ENCODE measurements at places on chromosomes 1 and 21.

GRCh38 chr1:91243171-91243570 is 161.5 kb downstream of the HFM1 start:
- no peak for DNase-seq

GRCh38 chr21:24375201-24375600 is 1232.1 kb downstream of the MRPL39 start:
- no peak for DNase-seq

DNA sequence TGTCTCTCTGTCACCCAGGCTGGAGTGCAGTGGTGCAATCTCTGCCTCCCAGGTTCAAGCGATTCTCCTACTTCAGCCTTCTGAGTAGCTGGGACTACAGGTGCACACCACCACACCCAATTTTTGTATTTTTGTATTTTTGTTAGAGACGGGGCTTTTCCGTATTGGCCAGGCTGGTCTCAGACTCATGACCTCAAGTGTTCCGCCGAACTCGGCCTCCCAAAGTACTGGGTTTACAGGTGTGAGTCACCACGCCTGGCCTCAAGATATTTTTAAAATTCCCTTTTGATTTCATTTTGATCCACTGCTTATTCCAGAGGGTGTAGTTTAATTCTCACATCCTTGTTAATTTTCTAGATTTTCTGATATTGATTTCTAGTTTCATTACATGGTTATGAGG is 3.8 kb downstream of the IFI44L start:
- DNase-seq = no peak

GRCh38 chr1:10957133-10957532 is 55.3 kb upstream of the TARDBP start:
- DNase-seq = no peak

DNA sequence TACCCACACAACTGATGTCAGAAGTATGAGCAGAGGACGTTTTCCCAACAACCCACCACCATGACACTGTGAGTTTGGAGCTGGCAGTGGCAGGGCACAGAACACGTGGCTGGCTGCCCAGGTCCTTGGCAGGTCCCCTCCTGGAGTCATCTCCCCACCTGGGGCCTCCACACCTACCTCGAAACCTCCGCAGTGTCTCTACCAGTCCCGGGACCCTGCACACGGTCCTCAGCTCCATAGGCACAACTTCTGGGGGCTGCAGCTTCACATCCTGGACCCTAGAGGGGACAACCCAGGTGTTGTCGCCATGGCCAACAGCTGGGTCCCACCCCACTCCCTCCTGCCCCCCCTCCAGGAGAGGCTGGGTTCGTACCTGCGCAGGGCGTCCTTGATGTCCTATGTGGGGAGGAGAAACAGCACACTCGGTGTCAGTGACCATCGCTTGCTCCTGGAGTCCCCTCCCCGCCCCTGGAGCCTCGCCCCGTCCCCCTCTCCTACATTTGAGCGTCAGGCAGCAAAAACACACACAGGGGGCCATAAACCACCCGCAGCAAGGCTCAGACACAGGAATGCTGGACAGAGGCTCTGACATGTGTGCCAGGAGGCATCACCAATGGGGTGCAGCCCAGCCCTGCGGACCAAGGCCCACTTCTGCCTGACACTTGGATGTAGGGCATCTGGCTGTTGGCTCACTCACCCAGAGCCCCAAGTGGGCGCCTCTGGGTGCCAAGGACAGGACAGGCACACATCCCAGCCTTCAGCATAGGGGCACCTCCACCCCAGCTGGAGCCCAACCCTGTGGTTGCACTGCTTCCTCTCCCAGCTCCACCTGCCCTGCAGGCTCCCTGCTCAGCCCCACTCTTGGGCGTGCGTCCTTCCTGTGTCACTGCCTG is 9.6 kb downstream of the TRIM11 start:
- no peak for DNase-seq

- no peak for DNase-seq
Measured at GRCh38 chr1:102875756-102876155, 232.6 kb downstream of the COL11A1 start.

DNA sequence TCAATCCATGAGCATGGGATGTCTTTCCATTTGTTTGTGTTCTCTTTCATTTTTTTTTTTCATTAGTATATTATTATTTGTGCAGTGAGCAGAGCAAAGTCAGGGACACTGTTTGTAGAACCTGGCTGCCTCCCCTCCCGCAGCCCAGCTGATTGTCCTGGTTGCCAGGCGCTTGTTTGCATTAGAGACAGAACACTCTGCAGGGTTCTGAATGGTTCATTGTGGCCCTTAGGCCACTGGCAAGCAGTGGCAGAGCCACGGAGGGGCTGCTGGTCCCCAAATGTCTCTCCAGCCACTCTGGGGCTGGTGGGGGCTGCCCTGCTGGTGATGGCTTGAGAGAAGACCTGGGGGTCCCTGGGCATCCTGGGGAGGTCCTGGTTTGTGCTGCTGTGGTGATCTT is 29.0 kb downstream of the ETS2 start:
- no peak for DNase-seq

DNA sequence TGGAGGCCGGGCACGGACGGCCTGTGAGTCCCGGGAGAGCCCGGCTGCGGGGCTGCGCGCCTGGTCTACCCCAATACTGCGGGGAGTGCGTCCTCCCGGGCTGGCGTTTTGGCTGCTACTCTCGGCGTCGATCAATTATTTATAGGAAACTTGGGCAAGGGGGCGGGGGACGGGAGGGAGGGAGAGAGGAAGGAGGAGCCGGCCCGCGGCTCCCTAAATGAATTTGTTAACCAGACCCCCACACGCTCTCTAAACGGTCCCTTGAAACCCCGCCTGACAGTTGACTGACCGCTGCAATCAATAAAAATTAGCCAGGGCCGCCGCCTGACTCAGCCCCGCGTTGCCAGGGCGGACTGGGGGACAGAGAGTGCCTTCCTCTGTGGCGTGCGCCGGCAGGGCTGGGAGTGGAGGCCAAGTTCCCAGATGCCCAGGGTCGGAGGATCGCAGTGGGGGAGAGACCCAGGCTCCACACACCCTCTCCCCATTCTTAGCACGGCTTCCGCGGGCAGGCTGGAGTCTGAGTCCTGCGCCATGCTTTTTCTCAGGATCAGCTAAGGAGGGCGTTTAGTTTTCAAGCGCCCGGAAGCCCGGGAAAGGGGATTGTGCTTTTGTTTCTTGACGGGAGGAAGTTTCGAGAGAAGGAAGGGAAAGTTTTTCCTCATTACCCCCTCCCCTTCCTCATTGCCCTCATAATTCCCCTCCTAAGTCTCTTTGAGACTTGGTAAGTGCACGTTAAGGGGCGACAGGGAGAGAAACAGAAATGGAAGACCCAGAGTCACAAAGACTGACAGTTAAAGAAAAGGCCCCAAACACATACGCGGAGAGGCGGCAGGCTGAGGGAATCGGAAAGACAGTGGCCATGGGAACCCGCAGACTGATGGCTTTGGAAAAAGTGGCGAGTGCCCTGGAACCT is 6.2 kb downstream of the PAX7 start:
- no peak for DNase-seq

GRCh38 chr1:10304295-10304694 is 93.9 kb downstream of the KIF1B start:
- DNase-seq = no peak

DNA sequence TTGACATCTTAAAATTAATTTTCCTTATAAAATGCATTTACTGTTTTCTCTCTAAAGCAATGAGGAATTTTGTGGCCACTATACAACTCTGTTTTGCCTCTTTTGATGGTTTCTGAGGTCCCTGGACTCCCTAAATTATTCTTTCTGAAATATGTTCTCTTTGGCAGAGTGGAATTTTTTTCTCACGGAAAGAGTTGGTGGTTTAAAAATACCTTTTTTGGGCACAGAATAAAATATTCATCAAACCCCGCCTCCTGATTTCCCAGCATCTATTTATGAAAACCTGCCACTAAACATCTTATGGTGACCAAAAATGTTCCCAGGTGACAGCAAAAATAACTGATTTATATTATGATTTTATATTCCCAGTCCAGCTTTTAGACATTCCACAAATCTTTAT is 165.3 kb upstream of the SYT6 start:
- no peak for DNase-seq

- no peak for DNase-seq
Measured at GRCh38 chr1:66834926-66835325, 33.9 kb upstream of the INSL5 start.

- no peak for DNase-seq
Measured at GRCh38 chr1:68919075-68919474, 422.2 kb upstream of the DEPDC1 start.

GRCh38 chr1:63693944-63694571 is 79.8 kb upstream of the ROR1 start:
- no peak for DNase-seq

DNA sequence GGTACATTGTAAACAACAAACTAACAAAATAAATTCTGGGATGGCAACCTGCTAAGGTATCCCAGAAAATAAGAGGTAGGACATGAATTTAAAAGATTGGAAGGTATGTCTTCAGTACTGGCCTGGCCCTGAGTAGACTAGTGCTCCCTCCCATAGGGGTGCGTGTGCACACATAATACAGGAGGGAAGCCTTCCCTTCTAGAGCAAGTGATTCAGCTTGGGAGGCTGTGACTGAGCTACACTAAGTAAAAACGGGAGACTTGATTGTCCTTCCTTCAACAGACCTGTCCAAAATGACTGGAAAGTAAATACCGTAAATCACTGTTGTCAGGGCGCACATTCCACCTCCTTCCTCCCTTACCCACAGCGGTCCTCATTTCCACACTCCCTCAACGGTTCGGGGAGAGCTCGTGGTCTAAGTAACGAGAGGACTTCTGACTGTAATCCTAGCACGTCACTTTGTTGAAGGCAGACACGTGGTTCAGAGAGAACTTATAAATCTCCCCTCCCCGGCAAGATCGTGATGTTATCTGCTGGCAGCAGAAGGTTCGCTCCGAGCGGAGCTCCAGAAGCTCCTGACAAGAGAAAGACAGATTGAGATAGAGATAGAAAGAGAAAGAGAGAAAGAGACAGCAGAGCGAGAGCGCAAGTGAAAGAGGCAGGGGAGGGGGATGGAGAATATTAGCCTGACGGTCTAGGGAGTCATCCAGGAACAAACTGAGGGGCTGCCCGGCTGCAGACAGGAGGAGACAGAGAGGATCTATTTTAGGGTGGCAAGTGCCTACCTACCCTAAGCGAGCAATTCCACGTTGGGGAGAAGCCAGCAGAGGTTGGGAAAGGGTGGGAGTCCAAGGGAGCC is at the start of gene TGFB2:
Gene TGFB2 (plus strand): TSS at position 523 of the 859 bp plus-strand sequence. CDS start 1,366 bp downstream, outside the sequence.
- DNase-seq = no peak

- no peak for DNase-seq
Measured at GRCh38 chr1:21139601-21140000, 37.1 kb downstream of the EIF4G3 start.

- DNase-seq = no peak
Measured at GRCh38 chr21:33750017-33750416, 107.7 kb downstream of the ITSN1 start.

- DNase-seq = peak; percentile 22
Measured at GRCh38 chr1:39410915-39411436, 80.5 kb upstream of the BMP8A start.

GRCh38 chr1:190475421-190476141 is 2.1 kb downstream of the BRINP3 start:
- no peak for DNase-seq

DNA sequence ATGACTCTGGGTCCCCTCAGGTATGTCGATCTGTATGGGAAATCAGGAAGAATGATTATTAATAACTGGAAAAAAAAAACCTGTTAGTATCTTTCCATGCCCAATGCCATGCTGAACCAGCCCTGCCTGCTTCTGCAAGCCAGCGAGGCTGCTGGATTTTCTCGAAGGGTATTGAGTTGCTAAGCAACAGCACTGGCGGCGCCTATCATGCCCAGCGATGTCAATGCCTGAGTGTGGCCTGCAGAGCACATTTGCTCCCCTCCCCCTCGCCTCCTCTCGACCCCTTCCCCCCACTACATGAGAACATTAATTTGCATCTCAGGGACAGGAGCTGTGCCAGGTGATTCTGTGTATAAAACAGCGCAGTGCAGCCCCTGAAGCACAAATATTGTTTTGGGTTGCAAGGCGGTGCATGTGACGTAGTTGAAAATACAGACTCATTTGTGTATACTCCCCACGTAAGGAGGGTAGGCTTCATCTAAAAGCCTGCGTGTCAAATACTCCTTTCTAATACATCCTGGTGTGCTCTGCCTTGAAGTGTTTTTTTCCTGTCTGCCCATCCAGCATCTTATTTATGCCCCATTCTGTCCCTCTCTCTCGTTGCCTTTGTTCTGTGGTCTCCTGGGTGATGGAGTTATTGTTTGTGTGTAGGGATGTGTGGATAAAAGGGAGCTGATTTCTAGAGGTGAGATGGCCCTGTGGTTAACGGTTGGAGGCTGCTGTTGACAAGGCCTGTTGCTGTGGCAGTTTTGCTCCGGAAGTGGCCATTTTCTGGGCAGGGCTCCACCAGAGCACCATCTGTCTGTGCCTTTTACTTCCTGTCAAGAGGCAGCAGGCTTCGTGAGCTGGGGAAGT is 32.7 kb upstream of the ATP5PO start:
- peak; percentile 61 for DNase-seq

- no peak for DNase-seq
Measured at GRCh38 chr21:45537111-45537745, 5.0 kb downstream of the SLC19A1 start.

DNA sequence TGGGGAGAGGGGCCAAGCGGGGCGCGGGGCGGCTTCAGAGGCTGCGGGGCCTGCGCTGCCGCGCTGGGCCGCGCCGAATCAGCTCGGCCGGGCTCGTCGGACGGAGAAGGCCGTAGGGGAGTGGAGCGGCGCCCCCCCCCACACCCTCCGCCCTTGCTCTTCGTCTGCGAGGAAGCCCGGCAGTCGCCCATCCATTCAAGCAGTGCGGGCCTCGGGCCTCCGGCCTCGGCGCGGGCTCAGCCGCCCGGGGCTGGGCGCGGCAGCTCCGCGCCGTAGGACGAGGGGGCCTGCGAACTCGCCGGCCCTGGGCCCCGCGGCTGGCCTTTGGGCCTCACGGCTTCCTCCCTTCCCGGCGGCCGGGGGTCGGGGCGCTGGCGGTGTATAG is 564 bp downstream of the CTPS1 start:
- no peak for DNase-seq

DNA sequence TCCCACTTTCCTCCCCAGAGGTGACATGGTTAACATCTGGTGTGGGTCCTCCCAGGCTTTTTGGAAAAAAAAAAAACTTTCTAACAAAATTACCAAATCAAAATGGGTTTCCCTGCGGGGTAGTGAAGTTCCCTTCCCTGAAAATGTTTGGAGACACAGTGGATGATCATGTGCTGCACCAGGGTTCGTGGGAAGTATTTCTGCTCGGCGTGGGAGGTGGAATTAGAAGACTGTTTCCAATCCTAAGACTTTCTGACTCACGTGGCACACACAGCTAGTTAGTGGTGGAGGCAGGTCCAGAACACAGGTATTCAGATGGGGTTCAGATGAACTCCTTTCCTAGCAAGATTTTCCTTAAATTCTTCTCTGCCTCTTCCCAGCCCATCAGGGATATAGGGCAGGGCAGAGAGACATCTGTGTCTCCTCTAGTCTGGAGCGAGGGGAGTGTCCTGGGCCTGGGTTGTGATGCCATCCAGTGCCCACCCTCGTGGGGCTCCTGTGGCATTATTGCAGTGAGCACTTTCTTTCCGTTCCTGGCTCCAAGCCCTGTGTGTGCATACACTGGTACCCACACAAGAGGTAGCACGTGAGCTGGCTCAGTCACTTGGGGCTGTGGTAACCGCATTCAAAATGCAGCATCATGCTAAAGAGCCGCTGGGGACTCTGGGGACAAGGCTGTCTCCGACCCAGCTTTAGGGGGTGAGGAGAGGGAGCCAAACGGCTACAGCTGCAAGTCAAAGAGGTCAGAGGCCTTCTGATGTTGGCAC is 27.5 kb downstream of the KCNC4 start:
- no peak for DNase-seq

- no peak for DNase-seq
Measured at GRCh38 chr1:22613951-22614350, 22.5 kb upstream of the C1QA start.
